ENCODE measurements at places on chromosomes 12 and 14.

- no peak for DNase-seq
These were observed 780.2 kb upstream of the TBX3 start for GRCh38 chr12:115464111-115464581.

DNA sequence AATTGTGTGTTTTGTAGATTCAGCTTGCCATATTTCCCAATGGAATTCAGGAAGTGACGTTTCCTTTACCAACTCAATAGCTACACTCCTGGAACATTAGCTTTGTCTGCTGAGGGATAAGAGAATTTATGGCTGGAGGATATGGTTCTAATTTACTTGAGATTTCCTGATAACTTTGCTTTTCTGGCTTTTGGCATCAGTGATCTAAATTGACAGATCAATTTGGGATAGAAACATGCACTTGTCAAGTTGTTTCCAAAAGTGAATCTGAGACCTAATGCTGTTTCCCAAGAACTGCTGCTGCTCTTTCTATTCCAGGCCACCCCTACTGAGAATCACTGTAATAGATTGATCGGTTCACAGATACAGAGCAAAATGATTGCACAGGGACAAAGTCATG lies 43.2 kb downstream of the MGAT4C start:
- no peak for DNase-seq

DNA sequence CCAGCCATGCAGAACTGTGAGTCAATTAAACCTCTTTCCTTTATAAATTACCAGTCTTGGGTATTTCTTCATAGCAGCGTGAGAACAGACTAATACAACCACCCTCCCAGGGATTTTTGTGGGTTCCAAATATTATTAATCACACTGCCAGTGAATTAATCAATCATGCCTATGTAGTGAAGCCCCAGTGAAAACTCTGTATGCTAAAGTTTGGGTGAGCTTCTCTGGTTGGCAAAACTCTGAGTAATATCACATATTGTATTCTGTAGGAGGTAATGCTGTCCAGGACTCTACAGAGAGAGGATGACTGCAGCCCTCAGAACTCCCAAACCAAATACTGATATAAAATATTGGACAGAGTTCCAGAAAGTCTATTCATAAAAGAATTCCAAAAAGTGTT lies 216.9 kb downstream of the RPAP3 start:
- DNase-seq, result no peak

- no peak for DNase-seq
These were observed 6.4 kb downstream of the ACTN1 start for GRCh38 chr14:68972507-68973218.

- no peak for DNase-seq
These were observed 41.3 kb downstream of the EVL start for GRCh38 chr14:100106250-100107112.

DNA sequence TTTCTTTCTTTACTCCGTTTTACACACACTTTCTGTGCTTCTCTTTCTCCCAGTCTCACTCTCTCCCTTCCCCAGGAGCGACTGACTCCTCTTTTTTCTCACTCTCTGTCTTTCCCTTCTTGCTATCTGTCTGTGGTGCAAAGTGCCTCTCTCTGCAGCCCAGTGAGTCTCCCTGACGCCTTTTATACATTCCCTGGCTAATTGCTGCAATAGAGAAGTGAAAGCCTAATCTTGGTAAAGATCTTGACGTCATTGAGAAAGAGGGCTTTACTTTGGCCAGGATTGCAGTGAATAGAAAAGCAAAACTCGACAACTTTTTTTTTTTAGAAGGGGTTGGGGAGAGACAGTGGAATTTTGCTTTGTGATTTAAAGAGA lies 706 bp upstream of the DIO2 start:
- no peak for DNase-seq

GRCh38 chr12:8849876-8850275 lies 27.5 kb downstream of the A2ML1 start:
- no peak for DNase-seq

GRCh38 chr12:70241845-70242244 lies 1.4 kb upstream of the CNOT2 start:
- no peak for DNase-seq

GRCh38 chr12:100185361-100185894 lies 15.2 kb upstream of the ACTR6 start:
- no peak for DNase-seq

GRCh38 chr12:62578726-62579125 lies 112.1 kb downstream of the MON2 start:
- DNase-seq, result no peak
